Hypothalamus (tissue), 51 donors: ENCODE measurements at places on chromosomes 3 and 15.

- no peak for DNase-seq
Observed at GRCh38 chr15:38217191-38217595, 35.4 kb upstream of the SPRED1 start.

DNA sequence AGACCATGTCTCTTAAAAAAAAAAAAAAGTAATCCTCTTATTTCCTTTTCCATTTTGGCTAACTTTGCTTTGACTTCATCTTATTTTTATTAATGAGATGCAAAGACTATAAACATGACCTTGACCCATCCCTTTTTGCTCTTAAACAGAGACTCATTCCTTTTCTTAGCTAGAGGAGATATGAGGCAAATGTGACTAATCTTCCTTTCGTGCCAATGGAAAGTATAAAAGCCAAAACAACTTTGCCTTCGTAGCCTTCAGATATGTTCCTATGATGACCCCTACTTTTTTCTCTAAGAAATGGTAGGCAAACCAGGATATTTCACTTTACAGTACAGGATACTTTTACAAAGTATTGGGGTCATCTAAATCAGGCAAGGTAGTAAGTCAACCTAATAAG lies 36.9 kb upstream of the GOLGB1 start:
- DNase-seq, result no peak

- no peak for DNase-seq
Observed at GRCh38 chr15:63362885-63363284, 18.8 kb downstream of the CA12 start.

- DNase-seq, result no peak
Observed at GRCh38 chr3:171904829-171905228, 61.7 kb downstream of the TMEM212 start.
